ENCODE measurements at places on chromosomes 1 and 21.

- DNase-seq, result no peak
Measured at GRCh38 chr1:225911191-225912130, 12.6 kb downstream of the PYCR2 start.

DNA sequence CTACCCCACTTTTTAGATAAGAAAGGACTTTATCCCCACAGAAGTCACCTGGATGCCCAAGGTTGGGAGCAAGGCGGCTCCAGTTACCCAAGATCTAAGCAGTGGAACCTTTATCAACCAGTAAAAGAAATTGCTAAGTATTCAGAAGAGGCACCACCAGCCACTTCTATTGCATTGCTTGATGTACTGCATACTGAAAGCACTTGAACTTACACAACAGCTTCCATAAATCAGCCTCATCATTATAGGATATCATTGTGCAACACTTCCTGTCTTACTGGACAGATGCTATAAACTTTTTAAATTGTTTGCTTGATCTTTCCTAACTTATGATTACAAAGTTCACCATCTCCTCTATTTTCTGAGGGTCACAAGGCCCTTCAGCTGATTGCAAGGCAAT, 642.7 kb upstream of the CXADR start:
- peak; percentile 52 for DNase-seq

GRCh38 chr1:81414488-81415015, 386.2 kb upstream of the ADGRL2 start:
- peak; percentile 23 for DNase-seq

- DNase-seq, result no peak
Measured at GRCh38 chr1:77395051-77395450, 113.2 kb downstream of the AK5 start.

GRCh38 chr1:164654200-164654599, 95.2 kb downstream of the PBX1 start:
- no peak for DNase-seq

DNA sequence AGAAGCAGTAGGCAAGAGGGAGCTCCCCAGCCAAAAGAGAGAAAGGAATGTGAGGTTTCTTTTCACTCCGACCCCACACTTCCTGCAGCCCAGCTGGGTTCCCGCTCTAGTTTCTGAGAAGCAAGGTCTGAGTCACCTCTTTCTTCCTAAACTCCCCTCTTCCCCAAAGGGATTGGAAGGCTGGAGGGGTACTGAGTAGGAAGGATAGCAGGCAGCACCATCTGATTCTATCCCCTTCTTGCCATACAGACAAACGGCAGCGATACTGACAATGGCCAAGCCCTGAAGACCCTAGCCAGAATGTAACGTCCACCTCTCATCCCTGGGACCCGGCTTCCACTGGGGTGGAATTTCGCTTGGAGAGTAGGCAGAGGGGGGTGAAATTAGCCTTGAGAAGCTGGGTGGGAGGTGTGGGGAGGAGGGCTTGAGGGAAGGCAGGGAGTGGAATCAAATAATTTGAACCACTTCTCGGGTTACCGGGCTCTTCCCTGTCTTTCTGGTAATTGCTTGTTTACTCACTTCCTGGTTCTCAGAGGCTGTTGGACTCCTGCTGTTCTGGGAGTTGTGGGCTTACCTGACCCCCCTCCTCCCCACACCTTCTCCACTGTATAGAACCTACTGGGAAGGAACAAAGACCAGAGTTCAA, 13.2 kb downstream of the IER5 start:
- peak; percentile 84 for DNase-seq

GRCh38 chr1:206489980-206490770, 17.2 kb upstream of the RASSF5 start:
- peak; percentile 89 for DNase-seq

Measured in MCF 10A (cell line).